Small intestine (tissue), 16 donors: ENCODE measurements at places on chromosomes 6 and 20.
A peak's percentile ranks its signal among the peaks of the same experiment; 100 is the strongest.

- DNase-seq, result no peak
Observed at GRCh38 chr6:36469946-36470345, 27.1 kb downstream of the KCTD20 start.

DNA sequence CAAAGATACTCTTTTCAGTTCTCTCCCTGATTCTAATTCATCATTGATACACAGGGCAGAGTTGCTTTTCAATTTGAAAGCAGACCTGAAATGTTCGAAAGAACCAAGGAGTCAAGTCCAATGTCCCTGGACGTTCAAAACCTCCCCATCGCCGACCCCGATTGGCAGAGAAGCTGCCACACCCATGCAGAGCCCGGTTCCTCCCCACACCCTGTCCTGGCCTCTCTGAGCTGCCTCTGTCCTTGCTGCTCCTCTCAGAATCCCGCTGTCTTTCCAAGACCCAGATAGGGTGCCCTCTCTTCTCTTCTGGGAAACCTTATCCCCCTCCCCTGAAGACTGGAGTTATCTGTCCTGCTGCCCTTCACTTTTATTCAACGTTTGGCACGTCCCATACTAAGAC, 52.3 kb upstream of the CITED2 start:
- no peak for DNase-seq

- no peak for DNase-seq
Observed at GRCh38 chr6:134315974-134316441, 1.9 kb downstream of the SGK1 start.

GRCh38 chr6:27608916-27609883, 136.3 kb upstream of the ZNF184 start:
- DNase-seq, result peak; percentile 60

DNA sequence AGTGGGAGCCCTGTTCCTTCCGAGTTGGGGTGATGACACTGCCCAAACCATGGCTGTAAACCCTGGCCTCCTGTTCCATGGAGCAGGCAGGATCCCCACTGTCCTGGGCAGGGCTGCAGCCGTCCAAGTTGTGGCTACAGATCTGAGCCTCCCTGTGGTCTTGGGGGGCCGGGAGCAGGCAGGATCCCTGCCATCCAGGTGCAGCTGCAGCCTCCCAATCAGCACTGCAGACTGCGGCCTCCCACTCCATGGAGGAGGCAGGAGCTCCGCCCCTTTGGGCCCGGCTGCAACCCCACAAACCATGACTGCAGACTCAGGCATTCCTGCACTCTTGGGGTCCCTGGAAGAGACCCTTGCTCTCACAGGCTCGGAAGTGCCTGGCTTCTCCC, 872.1 kb upstream of the GJE1 start:
- no peak for DNase-seq

- DNase-seq, result no peak
Observed at GRCh38 chr6:148211777-148212324, 130.8 kb upstream of the SASH1 start.

- DNase-seq, result no peak
Observed at GRCh38 chr6:88114838-88115237, 51.3 kb downstream of the CNR1 start.

DNA sequence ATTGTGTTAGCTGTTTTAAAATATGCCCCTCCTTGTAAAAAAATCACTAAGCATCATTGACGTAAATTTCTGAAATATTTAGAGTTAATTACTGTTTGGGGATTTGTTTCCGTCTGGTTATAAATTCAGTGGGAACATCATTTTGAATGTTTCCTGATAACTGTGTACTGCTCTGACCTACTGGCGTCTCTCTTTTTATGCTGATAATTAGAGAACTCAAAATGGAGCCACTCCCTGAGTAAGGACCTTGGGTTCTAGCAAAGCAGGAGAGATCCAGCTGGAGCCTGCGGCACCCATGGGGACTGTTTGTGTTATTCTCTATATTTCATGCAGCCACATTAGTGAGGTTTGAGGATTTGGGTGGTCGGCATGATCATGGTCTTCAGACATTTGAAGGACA, 124.9 kb downstream of the SOBP start:
- DNase-seq, result no peak

DNA sequence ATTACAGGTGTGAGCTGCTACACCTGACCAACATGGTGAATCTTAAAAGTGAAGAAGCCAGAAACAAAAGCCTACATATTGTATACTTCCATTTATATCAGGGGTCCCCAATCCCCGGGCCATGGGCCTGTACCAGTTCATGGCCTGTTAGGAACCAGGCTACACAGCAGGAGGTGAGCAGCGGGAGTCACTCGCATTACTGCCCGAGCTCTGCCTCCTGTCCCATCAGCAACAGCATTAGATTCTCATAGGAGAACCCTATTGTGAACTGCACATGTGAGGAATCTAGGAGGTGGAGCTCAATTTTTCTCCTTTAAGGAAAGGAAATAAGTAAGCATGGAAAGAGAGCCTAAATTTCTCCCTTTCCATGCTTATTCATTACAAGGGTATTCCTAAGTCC, 21.7 kb downstream of the CSNK2A1 start:
- no peak for DNase-seq

DNA sequence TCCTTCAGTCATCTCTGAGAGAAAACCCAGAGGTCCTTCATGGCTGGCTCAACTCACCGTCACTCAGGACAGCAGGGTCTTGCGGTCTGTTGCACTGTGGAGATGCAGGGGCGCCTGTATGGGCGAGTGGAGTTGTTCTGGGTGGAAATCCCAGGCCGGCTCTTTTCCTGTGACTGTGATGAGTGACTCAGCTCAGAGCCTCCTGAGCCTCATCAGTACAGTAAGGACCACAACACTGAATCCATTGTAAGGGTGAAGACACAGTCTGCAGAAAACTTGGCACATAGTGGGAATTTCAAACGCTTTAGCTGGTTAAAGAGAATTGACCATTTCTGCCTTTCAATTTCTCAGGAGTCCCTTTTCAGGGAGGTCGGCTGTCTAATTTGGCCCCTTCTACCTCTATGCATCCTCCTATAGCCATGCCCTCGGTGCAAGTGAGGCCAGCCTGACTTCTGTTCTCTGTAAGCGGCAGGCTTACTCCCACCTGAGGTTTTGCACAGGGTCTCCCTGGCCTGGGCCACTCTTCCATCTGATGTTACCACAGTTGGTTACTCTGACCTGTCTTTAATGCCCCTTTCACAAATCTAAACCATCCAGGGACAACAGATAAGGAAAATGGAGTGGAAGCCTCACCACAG, 35.5 kb upstream of the TBXT start:
- DNase-seq, result no peak

- no peak for DNase-seq
Observed at GRCh38 chr20:39775110-39775509, 813.0 kb downstream of the DHX35 start.

GRCh38 chr6:57104336-57104735, 14.3 kb downstream of the ZNF451 start:
- DNase-seq, result no peak

DNA sequence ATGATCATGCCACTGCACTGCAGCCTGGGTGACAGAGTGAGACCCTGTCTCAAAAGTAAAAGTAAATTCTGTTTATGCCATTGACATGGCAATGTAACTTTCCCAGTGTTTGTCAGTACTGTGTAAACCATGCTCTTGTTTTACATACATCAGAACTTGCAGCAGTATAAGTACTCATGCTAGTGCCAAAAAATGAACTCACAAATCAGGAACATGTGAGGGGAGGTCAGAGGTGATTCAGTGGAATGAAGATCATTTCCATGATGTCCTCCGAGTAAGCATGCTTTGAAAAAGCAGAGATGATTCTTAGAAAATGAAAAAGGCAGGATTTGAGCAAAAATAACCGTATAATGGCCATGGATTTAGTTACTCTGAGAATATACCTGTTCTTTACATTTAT, 81.9 kb downstream of the ANKS1A start:
- DNase-seq, result no peak

DNA sequence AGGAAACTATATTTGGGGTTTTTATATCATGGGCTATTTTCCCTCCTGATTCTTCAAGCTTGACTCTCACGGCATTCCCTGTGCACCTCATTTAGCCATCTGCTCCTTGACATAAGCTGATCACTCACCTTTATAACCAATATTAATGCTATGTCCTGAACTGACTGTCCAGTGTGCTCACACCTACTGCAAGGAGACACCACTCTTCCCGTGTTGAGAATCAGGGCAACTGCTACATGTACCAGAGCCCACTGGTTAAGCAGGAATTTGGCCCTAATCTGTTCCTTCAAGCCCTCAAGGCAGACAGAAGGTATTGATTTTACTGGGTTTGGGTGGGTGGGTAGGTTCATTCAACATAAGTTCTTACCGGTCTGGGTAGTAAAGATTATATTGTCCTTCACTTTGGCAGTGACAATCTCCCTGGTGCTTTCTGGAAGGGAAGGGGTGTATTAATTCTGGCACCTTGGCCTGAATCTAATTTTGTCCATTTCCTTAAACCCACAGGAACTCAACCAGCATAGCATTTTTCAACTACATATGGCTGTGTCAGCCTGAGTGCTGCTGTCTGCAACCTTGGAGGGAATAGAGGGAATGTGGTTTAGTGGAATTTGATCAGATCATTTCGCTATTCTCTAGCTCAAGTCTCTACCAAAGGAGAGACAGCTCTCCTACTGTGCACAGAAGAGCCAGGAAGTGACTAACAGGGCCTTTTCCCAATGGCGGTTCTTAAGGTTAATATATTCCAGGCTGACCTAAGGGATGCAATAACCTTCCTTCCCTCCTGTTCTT, 293.2 kb downstream of the BTBD9 start:
- DNase-seq, result no peak

- peak; percentile 32 for DNase-seq
Observed at GRCh38 chr6:108068618-108069017, 5.9 kb downstream of the OSTM1 start.

DNA sequence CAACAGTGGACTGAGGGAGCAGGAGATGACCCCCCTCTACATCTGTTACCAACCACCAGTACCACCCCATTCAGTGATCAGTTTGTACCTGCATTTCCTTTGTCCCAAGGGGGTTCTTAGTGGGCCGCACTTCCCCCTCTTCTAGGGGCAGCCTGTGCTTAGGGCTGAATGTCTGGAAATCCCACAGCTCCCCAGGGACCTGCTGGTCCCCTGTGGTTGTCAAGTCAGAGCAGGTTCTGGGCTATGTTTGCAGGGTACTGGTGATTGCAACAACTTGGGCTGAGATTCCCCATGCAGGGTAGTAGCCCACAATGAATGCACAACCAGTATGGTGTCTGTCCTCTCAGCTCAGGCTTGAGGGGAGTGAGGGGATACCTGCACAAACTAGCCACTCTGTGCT, 39.7 kb upstream of the COL10A1 start:
- no peak for DNase-seq

GRCh38 chr6:47595785-47596184, 102.6 kb upstream of the ADGRF4 start:
- DNase-seq, result peak; percentile 49

DNA sequence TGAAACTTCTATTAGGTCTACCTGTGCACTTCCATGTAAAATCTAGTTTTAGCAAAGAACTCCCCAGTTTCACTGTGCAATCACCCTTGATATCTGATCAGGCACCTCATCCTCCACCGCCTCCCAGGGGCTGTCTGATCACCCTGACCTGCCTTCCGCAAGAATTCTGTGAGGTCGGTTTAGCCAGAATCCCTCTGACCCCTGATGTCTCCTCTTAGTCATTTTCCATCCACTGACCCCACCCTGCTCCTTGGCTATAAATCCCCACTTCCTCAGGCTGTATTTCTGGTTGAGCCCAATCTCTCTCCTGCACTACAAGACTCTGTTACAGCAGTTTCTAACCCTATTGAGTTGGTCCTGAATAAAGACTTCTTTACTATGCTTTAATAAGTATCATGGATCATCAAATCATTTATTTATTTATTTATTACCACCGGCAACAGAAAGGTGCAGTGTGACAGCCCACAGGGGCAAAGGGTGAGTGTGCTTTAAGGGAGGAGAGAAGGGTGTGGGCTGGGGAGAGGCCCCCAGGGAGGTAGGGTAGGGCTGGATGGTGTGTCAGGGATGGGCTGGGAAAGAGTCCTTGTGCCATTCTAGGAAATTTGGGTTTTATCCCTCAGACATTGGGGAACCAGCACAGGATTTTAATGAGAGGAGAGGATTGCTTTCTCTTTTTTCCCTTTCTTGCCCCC, 11.2 kb upstream of the SERPINB6 start:
- peak; percentile 80 for DNase-seq

DNA sequence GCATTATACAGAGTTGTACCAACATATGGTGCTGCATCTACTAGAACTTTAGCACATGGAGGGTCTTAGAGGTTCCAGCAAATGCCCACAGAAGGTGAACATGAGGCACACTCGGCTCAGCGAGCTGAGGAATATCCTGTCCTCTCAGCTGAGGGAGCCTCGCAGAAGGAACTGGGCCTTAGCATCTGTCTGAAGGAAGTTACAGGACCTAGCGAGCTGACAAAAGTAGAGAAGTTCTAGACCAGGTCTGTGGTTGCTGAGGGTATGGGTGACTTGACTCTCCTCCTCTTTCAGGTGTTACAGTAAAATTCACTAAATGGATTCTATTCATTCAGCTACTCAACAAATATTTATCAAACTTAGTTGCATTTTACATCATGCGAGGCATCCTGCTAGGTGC, 157.2 kb downstream of the ZDHHC14 start:
- peak; percentile 40 for DNase-seq

GRCh38 chr6:138959521-138959920, 28.5 kb downstream of the REPS1 start:
- no peak for DNase-seq

GRCh38 chr6:87922196-87922946, 125.3 kb upstream of the SPACA1 start:
- DNase-seq, result no peak

GRCh38 chr20:35474303-35474871, 19.0 kb downstream of the CEP250 start:
- peak; percentile 79 for DNase-seq

DNA sequence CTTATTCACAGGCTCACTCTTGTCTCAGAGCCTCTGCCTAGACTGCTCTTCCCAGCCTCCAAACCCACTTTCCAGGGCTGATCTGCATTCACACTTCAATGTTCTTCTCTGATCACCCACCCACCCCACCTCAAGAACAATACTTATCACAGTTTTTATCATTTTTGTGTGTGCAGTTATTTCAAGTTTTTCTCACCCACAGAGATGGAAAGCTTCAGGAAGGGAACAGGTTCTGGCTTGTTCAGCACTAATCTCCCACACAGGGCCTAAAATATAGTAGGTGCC, 160.9 kb downstream of the MRPL14 start:
- DNase-seq, result no peak

DNA sequence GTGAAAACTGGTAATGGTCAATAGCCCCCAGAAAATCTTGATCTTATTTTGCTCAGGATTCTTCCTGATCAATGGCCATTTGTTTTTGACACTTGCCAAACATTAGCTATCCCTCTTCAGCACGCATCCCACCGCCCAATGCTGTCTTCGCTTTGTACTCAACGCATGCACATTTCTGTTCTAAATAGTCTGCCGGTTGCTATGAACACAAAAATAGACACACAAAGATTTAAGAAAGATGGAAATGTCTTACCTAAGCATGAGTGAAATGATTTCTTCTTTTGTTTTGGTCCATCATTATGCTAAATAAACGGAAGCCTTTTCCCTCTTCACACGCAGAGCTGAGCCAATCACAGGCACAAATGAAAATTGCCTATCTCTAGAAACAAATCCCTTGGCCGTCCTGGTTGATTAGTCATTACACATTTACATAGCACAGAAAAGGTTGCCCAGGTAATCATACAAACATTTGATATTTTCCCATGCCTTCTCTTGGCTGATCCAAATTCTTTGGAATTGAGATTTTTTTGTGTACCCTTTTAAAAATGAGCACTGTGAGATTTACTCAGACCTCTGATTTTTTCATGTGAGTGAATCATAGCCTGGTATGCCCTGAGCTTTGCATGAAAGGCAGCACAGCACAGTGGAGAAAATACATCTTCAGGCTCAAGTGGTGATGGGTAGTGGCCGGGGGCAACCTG, 70.5 kb upstream of the FAM184A start:
- DNase-seq, result no peak

GRCh38 chr6:16690608-16691142, 70.6 kb downstream of the ATXN1 start:
- DNase-seq, result no peak
